ENCODE measurements at places on chromosomes 7 and 10.
A peak's percentile ranks its signal among the peaks of the same experiment; 100 is the strongest.

- peak; percentile 97 for DNase-seq
Measured at GRCh38 chr7:22569586-22570321, 69.8 kb upstream of the STEAP1B start.

DNA sequence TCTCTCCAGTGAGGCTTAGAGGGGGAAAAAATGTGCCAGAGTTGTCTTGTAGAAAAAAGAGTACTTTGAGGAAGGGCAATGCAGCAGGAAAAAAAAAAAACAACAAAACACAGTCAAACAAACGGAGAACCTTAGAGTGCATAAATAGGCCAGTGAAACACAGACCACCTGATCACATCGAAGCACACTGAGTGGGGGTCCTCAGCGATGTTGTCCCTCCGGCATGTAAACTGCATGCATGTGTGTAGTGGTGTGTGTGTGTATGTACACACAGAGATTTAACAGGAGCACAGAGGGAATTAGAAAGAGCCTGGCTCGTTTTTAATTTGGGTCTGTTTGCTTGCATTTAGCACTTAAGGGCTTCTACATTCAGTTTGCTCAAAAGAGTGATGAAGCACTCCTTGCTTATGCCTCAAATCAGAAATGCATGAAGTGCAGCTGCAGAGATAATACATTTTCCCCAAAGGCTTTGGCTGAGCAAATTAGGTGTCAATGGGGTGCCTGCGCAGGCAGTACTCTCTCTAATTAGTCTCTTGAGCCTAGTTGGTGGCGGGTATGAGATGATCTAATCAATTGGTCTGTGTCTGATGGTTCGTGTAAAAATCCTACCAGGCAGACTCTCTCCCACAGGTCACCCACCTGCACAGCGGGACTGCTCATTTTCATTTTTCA, 62.7 kb upstream of the FZD1 start:
- DNase-seq: no peak

DNA sequence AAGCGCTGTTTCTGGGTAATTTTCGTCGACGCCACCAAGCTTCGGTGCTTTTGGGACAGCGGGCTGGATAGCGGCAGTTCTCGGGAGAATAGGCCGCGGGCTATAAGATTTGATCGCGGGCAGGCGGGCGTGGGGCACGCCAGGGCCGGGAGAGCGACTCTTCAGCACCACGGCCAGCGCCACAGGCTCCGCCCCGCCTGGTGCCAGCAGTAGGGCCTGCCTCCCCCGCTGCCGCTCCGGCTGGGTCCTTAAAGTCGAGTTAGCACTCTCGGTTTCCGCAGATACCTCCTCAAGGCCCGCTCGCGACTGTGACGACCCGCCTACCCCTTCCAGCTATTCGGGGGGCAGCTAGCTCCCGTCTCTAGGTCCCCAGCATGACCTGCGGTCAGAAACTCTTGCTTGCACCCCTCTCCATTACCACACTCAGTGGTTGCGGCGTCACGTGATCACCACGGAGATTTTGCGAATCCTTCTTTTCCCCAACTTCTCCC, 9.4 kb downstream of the NXPH1 start:
- peak; percentile 17 for DNase-seq

- peak; percentile 56 for DNase-seq
Measured at GRCh38 chr10:4174197-4174596, 389.2 kb upstream of the KLF6 start.

Measured in RPMI7951 (cell line).